Neural crest cell (in vitro differentiated cells): ENCODE measurements at places on chromosomes 5 and 9. TPM values are rescaled to one million over a fixed set of nuclear protein-coding genes. Genes with fewer than 3 reads are reported as not detected.

Gene LCN6
- total RNA-seq = not detected in 2 replicates

GRCh38 chr9:71924576-71924975, 13.1 kb downstream of the C9orf85 start:
- no peak for DNase-seq

DNA sequence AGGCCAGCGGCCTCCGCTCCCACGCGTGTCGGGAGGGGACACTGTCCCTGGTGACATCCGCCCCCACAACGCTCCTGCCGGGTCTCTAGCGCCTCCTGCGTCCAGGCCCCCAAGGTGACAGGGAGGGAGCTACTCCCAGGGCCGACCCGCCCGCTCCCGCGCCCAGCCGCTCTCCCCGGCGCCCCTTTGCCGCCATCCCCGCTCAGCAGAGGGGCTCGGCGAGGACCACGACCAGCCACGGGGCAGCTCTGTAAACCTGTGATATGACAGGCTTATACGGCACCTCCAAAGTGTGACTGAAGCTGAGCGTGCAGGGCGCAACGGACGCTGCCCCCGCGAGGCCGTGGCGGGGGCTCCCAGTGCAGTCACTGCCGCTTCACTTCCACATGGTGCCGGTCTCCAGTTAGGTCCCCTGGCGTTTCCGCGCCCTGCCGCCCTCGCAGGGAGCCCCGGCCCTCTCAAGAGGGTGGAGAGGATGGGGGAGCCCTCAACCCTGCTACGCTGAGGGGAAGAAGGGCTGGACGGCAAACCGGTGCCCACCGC, 978 bp upstream of the ADCY2 start:
- peak; percentile 34 for DNase-seq

GRCh38 chr5:55338810-55339243, 31.0 kb downstream of the MTREX start:
- no peak for DNase-seq

GRCh38 chr5:179698935-179699615, at the start of gene CANX:
Gene CANX, plus strand, starts transcription at chr5:179698967. Its CDS starts 6,715 bp downstream, at chr5:179705682.
- DNase-seq = no peak
